AG09319 (cell line): ENCODE measurements at places on chromosomes 7 and 10.
A peak's percentile ranks its signal among the peaks of the same experiment; 100 is the strongest.

DNA sequence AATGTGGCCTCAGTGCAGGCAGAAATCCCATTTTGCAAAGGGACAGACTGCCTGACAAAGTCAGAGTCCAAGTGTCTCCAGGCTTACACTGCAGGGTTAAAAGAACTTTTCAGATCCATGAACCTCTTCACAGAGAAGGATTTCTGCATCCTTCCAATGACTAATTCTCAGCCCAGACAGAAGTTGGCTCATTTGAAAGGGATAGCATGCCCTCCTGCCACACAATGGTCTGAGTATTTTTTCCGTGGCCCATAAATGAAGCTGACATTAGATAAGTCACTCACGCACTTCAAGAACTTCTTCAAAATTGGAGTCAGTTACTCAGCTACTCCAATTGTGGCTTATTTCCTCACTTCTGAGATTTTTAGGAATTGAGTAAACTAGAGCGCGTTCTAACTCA lies 170.2 kb downstream of the PLXNA4 start:
- no peak for DNase-seq

- DNase-seq, result no peak
These were observed 160.0 kb downstream of the UBE2H start for GRCh38 chr7:129792721-129793120.

DNA sequence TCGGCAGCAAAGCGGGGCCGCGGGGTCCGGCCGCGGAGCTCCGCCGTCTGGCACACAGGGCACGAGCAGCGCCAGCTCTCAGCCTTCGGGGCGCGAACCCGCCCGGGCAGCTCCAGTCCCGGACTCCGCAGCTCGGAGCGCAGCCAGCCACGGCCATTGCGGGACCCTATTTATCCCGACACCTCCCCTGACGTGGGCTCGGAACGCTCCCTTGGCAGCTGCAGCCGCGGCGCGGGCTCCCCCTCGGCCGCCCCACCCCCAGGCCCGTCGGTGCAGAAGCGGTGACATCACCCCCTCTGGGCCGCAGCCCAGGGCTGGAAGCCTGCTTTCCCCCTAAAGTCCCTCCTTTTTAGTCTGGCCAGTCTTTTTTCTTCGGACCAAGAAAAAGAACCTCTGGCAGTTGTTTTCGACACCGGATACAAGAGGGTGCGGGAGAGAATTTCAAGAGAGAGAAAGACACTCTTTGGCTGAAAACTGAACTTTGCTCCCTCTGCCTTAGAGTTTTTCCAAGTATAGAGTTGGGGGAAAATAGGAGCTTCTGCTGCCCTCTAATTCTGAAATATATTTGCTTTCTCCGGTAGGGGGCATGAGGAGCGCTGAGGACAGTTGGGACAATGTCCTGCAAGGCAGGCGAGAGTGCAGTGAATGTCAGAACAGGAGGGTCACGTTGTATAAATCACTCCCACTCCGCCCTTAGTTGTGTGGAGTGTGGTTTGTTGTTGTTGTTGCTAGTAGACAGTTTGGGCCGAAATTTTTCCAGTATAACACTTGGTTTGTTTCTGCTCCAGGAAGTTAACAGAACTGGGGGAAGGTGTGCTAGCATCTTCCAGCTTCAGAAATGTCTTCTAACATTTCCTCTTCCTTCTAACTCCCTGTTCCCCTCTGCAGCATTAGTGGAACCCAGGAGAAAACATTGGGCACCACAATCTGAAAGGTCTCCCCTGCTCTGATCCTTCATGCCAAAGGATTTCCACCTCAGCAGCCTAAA lies at the start of gene SFRP4:
TSS of gene SFRP4 (minus strand) at position 145 of the 988 bp plus-strand sequence. CDS start 280 bp downstream, outside the sequence.
- DNase-seq, result no peak

GRCh38 chr10:70621503-70622078 lies 19.1 kb upstream of the PRF1 start:
- DNase-seq, result no peak

GRCh38 chr7:78607099-78607498 lies 808.5 kb downstream of the PHTF2 start:
- DNase-seq, result no peak

DNA sequence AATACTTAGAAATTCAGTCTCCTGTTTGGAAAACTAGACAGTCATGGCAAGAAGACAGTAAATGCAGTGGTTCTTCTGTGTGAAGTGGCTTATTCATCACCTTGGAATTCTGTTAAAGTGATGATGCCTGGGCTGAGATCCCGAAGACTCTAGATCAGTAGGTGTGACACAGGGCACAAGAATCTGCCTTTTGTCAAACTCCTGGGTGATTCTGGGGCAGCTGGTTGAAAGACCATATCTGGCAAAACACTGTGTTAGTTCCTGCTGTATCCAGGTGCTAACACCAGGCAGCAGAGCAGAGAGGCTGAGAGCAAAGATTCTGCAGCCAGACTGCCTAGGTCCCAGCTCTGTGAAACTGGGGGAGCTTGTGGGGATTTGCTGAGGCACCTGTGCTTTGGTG lies 26.5 kb downstream of the MRC1 start:
- no peak for DNase-seq

- DNase-seq, result no peak
These were observed 120.5 kb downstream of the UBE2H start for GRCh38 chr7:129832282-129832681.

DNA sequence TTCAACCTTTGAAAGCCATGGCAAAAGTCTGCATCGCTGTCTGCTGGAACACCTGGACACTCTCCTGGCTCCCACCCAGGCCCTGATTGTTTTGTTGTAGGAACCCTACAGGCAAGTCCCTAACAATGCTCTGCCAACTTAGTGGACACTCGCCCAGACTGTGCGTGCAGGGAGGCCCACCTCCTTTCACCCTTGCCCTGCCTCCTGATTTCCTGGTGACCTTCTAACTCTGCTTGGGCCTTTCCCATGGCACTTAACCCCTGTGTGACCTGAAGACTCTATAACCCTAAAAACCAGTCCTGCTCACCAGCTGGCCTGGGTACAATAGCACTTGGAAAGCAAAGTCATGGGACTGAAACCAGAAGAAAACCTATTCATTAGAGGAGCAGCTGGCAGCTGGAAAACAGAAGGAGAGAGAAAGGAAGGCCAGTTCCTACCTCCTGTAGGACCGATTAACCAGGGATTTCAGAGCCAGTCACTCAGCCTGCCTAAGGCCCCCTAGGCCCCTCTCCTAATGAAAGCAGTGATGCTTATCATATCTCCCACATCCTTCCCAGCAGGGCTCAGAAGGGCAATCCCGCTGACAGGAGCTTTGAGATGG lies 82.7 kb upstream of the KMT2E start:
- DNase-seq, result no peak

DNA sequence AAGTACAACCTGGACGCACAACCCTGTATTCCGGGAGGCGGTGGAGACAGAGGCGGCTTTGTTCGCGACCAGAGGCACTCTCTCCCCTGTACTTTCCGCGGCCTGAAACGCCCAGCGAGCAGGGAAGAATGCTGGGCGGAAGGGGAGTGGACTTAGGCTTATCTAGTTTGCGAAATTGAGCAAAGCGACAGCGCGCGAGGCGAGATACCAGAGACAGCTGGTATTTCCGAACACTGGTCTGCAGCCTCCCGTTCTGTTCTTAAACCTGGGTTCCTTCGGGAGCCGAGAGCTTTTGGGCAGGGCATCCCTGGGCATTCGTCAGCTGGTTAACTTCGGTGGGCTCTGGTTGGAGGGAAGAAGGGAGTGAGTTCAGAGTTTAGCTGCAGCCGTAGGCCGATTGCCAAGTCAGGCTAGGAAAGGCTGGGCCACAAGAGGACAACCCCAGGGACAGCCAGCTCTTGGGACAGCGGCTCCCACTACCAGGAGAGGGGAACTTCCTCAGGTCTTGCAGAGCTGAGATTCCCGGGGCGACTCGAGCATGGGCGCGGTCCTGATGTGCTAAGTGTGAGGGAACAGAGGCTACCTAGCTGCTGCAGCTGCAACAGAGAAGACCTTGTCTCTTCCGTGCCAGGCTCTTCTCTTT lies 3.9 kb downstream of the HMX3 start:
- DNase-seq, result no peak

- peak; percentile 86 for DNase-seq
These were observed 3.7 kb upstream of the JCAD start for GRCh38 chr10:30063099-30063498.

- no peak for DNase-seq
These were observed 137.7 kb downstream of the SEMA3C start for GRCh38 chr7:80781146-80781545.

DNA sequence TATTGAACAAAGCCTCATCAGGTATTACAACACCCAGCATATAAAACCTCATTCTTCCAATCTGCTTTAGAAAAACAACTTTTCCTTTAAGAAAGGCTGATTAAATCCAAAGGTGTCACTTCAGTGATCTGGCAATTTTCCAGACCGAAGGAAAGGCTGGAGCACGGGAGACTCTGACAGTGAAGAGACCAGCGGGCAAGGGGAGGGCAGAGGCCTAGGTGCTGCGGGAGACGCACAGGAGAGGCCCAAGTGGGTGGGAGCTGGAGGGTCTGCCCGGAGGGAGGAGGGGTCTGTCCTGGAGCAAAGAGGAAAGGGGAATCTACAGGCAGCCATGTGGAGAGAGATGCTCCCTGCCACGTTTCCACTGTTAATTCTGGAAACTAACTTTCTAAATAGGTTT lies 24.3 kb upstream of the PPP2R2D start:
- DNase-seq, result no peak

DNA sequence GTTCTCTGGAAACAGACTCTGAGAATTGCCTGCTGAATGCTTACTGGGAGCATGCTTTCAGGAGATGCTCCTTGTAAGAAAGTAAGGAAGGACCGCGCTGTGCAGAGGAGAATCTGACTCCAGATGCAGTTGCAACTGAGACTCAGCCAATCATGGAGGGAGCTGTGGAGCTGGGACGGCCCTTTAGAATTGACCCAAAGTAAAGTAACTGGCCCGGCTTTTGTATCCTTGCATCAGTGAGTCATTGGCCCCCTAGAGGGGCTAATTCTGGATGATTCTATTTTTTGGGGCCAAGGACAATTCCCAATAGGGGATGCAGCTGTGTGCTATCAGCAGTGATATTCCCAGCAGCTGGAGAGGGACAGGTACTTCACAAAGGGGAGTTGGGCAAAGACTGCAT lies 170.4 kb downstream of the PTEN start:
- no peak for DNase-seq

DNA sequence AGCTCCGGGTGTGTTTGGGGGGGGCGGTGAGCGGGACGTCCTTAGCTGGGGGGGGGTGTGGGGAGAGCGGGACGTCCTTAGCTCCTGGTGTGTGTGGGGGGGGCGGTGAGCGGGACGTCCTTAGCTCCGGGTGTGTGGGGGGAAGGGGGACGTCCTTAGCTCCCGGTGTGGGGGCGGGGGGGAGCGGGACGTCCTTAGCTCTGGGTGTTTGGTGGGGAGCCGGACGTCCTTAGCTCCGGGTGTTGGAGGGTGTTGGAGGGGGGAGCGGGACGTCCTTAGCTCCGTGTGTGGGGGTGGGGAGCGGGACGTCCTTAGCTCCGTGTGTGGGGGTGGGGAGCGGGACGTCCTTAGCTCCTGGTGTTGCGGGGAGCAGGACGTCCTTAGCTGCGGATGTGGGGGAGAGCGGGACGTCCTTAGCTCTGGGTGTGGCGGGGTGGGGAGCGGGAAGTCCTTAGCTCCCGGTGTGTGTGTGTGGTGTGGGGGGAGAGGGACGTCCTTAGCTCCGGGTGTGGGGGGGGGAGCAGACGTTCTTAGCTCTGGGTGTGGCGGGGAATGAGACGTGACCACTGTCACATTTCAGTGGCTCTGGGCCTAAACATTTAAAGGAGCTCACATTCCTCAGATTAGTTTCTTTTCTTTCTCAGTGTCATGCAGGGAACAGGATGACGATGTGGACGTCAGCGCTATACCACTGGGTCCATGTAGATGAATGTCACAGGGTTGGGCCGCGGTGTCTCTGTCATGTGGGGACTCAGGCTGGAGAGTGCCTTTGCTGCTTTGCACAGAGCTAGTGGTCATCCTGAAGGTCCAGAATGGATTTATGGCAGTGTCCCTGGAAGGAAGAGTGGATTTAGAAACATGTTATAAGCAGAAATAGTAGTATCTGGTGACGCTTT lies 7.5 kb downstream of the DYNC2I1 start:
- DNase-seq, result peak; percentile 47

DNA sequence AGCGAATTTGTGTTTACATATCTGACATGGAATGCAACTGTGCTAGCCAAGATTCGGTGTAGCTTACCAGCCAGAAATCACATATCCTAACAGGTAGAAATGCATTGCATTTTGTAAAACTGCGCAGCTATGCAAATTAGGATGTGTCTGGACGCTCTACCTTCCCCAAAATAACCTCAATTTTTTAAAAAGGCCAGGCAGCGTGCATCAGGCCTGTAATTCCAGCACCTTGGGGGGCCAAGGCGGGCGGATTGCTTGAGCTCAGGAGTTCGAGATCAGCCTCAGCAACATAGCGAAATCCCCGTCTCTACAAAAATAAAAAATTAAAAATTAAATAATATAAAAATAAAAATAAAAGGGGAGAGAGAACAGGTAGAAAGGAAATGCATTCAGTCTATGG lies 305.0 kb downstream of the TYW1 start:
- no peak for DNase-seq

DNA sequence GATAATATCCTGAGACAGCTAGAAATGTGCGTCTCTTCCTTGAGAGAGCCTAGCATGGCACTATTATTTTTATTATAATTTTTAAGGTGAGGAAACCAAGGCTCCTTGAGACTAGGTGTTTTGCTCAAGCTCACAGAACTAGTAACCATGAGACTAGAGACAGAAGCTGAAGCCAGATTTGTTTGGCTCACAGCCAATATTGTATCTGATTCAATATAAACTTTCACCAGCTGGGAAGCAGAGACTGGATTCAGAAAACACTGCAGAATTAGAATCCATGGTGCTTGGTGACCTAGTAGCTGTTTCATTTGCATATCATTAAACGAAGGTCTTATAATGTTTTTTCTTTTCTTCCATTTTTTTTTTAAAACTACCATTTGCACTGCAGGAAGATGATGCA lies 64.4 kb downstream of the DNAJB9 start:
- DNase-seq, result no peak

- no peak for DNase-seq
These were observed 7.4 kb downstream of the CPSF4 start for GRCh38 chr7:99446096-99446495.

GRCh38 chr10:21368022-21368582 lies 157.4 kb downstream of the SKIDA1 start:
- DNase-seq, result no peak

GRCh38 chr7:70751895-70752294 lies 380.0 kb upstream of the GALNT17 start:
- DNase-seq, result no peak

GRCh38 chr7:149598721-149599308 lies 101.2 kb upstream of the ZNF746 start:
- DNase-seq, result no peak

DNA sequence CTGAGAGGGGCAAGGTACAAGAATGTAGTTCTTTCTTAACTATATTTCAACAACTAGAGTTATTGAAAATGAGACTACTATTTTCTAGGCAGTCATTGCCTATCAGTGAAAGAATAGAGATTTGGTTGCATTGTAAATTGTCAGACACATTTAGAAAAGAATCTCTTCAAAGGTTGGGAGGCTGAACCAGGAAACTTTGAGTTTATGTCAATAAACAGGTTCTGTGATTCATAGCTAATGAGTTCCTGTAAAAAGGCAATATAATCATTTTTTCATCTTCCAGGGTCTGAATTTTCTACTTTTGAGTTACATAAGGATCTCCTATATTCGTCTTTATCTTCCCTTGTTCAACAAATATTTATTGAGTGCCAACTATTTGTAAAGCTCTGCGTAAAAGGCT lies 47.1 kb downstream of the MAGI2 start:
- DNase-seq, result no peak
